Renal cortex interstitium (tissue), 15 donors: ENCODE measurements at places on chromosomes 4 and X.

- peak; percentile 59 for DNase-seq
Observed at GRCh38 chr4:154399259-154399974, 92.2 kb downstream of the DCHS2 start.

DNA sequence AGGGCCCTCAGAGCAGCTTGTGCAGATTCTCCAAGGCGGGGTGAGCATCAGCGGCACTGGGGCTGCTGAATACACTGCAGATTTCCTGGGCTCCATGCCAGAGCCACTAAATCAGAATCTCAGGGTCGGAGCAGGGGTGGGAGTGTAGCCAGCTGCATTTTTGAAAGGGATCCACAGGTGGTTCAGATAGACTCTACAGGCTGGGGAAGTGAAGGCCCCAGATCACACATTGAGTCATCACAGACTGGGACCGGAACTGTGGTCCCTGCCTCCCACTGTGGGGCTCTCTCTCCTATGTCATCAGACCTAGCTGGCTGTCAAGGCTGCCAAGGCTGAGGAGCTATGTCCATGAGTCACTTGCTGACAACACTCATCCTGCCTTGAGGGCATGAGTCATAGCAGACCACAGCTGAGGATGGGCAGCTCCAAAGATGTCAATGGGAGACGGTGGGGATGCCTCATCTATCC is 162.3 kb upstream of the MAMLD1 start:
- no peak for DNase-seq

DNA sequence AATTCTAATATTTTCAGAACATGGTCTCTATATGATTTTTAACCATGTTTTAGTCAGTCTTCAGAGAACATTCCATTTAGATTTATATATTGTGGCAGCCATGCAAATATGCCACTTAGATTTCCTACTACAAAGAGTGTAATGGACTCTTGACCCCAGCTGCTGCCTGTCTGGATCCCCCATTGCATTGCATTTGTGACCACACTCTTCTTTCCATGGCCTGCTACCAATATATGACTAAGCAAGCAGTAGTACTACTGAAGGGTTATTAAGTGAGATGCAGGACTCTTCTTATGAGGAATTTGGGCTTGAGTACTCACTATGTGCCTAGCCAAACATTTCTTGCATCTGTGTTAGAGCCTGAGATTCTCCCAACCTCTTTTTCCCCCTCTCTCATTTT is 306.8 kb downstream of the PDHA2 start:
- no peak for DNase-seq

DNA sequence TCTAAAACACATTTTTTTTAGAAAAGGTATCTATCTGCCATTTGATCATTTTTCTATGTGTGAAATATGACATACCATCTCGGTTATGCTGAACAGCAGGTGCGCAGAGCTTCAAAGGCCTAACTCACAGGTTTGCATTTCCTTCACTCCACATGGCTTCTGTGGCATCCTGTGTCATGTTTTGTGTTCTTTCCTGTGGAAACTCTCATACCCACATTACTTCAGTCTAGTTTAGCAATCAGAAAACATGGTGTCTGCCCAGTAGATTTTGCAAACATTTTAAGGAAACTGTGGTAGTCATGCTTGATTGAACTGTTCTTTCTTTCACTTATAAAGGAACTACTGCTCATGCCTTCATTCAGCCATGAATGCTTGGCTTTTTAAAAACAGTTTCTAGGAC is 11.3 kb upstream of the ARAP2 start:
- DNase-seq, result no peak

GRCh38 chrX:38841750-38842149 is 40.5 kb downstream of the MID1IP1 start:
- no peak for DNase-seq

- no peak for DNase-seq
Observed at GRCh38 chr4:7985891-7986441, 46.3 kb upstream of the AFAP1 start.

- no peak for DNase-seq
Observed at GRCh38 chr4:8320386-8320750, 50.8 kb downstream of the HTRA3 start.

DNA sequence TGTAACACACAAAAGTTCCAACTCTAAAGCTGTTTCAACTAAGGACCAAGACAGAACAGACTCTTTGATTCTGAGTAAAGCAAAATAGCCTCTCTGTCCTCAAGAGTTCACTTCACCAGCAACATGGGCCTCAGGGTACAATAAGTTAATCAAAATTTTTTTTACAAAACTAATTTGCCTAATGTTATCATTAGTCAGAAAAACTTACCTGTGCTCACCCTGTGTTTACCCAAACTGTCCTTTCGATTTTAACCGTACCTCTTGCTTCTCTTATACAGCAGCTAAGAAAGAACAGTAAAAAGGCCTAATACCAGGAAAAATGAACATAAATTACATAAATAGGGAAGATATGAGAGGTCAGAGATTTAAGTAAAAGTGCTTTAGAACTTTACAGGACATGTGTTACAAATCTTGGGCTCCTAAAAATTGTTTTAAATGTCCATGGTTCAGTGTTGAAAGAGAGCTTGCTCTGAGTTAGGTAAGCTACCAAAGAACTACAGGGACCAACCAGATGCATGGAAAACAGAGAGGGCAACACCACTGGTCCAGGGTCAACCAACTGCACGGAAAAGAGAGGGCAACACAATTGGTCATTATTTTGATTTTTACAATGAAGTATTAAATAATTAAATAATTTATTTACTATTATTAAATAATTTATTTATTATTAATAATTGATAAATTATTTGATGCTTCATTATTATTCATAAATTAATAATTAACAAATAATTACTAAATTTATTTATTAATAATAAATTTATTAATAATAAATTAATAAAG is 73.1 kb downstream of the FAT1 start:
- DNase-seq, result no peak

GRCh38 chrX:136773648-136774047 is 7.1 kb downstream of the ARHGEF6 start:
- no peak for DNase-seq

- no peak for DNase-seq
Observed at GRCh38 chr4:109472343-109472761, 38.7 kb downstream of the SEC24B start.
